ENCODE measurements at places on chromosomes 11 and 22. TPM values are rescaled to one million over a fixed set of nuclear protein-coding genes. Genes with fewer than 3 reads are reported as not detected.

MYEOV gene
- not detected for total RNA-seq

TMEM45B gene
- 0.94 TPM for total RNA-seq

SELENOM gene
- 10.6 TPM for total RNA-seq

ARHGAP32 gene
- total RNA-seq = 98.6 TPM

VSIG10L2 gene
- total RNA-seq = not detected

SPDYC gene
- total RNA-seq = not detected
